ENCODE measurements at places on chromosomes 4 and X.

DNA sequence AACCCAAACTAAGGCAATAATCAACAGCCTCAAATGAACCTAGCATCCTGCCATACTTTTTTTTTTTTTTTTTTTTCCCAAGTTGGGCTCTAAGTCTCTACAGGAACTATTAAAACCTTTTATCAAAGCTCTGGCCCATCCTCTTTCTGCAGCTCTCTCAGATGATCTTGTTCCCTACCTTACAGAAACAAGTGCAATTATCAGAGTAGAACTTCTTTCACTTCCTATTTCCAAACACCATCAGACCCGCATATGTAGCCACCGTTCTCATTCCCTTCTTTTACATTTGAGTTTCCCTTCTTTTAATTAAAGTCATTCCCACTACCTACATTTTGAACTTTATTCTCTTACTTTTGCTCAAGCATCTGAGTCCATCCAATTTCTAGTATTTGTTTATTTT lies 690.6 kb downstream of the DMD start:
- no peak for DNase-seq

DNA sequence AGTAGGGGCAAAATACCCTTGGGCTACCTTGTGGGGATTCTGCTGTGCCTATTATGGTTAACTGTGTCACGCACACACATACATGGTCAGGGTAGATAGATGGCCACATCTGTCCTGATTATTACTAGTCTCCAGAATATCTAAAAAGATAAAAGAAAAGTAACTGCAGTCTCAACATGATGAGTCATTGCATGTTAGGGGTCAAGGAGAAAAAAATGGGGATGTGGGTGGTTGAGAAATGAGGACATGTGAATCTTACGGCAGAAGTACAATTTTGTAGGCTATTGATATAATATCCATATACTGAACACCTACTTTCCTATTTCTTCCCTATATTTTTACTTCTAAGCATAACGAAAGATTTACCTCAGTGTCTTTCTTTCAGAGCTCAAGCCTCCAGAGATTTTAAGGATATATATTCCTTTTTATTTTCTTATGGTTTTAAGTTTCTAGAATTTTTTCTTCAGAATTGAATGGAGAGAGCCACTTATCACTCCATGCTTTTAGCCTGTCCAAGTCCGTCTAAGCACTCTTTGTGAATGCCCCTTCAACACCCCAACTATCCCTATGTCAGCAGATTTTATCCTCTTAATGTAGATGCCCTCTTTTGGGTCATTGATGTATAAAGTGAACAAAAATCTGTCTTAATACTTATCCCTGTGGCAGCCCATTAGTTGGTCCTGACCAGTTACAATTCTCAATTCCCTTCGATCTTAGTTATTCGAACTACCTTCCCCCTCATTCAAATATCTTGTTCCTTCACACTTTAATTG lies 642.2 kb downstream of the IQCM start:
- no peak for DNase-seq

- DNase-seq: no peak
These were observed 473 bp upstream of the BCLAF3 start for GRCh38 chrX:19991350-19991718.

GRCh38 chr4:77481856-77482255 lies 123.8 kb upstream of the CXCL13 start:
- DNase-seq: no peak

DNA sequence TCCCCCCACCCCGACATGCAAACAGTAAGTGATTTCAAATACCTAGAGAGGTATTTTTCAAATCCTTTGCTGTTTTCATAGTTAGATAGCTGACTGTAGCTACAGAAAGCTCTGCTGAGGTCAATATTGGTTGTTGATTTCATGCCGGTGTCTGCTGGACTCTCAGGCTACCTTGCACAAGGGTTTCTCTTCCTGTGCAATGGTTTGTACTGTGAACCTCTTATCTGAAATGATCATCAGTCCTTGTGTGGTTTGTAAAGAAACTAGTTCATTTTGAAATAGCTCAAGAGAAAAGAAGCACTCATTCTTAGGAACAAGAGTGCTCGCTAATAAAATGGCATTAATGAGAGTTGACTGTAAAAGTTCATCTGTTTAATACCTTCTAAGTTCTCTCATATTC lies 2.1 kb downstream of the MTM1 start:
- no peak for DNase-seq

DNA sequence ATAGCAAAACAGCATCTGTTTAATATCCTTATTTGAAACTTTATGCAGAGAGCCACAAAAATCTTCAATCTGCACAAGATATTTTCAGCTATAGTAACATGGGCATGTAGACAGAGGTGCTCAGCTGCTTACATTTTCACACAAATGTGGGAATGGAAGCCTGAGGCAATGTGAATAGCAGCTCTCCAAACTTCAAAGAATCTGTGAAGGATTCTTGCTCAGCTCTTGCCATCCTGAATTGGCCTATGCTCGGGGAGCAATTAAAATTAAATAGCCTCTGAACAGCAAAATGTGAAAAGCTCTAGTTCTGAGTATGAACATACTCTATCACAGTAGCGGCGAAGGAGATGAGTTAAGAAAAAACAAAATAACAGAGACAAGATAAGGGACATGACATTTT lies 1523.8 kb downstream of the PCDH7 start:
- DNase-seq: no peak

- peak; percentile 61 for DNase-seq
These were observed 54.1 kb upstream of the AP1S2 start for GRCh38 chrX:15908603-15909290.

DNA sequence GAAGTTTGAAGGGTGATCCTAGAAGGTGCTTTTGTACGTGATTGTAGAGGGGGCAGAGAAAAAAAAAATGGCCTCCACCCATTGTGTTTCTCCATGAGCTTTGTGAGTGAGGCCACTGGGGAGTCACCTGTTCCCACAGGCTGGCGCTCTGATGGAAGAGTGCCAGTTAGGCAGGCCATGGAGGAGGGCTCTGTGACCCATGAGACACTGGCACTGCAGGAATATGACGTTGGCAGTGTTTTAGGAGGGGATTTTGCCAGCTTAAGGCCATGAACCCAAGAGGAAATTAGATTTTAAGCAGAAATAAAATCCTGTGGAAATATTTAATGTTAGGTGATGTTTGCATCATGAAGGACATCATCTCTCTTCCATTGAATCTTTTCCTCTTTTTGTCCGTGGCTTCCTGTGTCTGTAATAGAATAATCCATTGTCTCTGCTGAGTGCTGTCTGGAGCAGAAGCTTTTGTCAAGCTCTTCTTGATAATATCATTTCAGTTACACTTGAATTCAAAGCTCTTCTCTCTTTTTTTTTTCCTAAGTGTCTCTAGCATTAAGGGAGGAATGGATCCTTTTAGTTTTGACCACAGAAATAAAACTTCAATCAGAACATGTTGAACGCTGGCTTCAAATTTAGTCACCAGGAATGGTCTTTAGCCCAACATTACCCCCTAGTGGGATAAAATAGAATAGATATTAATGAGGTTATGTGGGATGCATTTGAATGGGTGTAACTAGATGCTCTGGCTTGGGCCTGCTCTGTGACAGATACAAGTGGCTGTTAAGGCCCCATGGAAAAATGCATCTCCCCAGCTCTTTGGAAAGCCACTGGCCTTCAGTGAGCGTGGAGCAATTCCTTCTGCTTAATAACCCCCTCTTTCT lies 41.0 kb upstream of the UCP1 start:
- peak; percentile 87 for DNase-seq

DNA sequence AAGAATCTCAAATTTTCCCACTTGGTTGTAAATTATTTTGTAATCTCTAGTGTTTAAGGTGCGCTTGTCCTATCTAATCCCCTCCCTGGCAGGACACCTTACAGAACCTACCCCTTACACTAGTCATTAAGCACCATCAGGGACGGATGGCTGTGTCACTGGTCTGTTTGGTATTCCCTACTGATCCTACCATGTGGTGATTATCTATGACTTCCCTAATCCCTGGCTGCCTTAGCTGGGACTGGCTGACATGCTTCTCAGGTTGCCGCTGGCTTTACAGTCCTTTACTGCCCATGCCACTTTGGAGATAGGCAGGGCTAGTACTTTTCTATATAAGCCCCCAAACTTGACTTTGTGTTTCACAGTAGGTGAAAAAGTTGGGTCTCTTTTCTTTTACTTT lies 58.6 kb downstream of the ELOVL6 start:
- no peak for DNase-seq

- no peak for DNase-seq
These were observed 24.2 kb upstream of the EDNRA start for GRCh38 chr4:147456706-147457105.

GRCh38 chr4:121217351-121217750 lies 53.2 kb upstream of the TNIP3 start:
- no peak for DNase-seq

- DNase-seq: no peak
These were observed 84.7 kb downstream of the CRMP1 start for GRCh38 chr4:5808081-5808741.

DNA sequence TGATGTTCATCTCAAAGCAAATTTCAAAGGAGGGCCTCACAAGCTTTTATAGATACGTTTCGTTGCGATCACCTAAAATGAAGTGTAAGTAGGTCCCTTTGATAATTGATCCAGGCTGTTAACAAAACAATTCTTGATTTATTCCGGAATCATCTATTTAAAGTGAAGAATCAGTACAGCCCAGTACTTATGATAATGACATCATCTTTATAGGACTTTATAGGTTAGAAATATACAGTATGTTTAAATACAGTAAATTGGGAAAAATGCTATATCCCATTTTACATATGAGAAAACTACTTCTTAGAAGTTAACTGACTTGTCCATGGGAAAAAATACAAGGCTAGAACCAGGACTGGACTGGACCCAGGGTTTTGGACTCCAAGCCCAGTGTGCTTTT lies 3.7 kb downstream of the PTCHD1 start:
- no peak for DNase-seq

DNA sequence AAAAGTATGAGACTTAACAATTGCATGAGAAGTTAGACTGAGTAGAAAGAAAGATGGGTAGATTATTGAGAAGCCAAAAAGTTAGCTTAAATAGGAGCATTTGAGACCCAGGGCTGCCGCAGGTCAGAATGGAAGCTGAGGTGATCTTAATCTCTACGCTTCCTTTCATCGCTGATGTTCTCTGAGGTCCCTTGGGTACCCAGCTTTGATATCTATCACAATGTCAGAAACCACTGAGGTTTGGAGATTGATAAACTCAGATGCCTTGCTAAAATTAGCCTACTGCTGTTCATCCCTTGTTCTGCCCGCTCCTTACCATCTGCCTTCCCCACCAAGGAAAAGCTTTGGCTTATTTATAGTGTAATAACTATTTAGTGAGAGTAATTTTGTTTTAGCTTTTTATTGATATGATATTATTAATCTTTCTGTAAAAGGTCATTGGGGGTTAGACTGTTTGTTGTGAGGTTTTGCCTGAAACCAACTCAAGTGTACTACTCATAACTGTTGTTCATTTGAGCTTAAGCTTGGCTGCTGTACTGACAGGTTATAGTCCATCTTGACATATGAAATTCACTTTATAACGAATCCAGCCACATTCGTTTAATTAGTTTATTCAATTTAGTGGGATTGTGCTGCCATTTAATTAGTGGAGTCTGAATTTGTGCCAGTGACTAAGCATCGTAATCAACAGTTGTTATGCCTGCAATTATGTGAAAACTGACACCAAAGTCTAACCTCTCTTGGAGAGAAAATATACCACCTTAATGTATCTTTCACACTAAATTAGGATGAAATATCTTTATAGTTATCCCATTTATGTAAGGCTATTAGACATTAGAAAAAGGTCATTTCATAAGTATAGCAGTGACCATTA lies 15.1 kb downstream of the MCUB start:
- no peak for DNase-seq

DNA sequence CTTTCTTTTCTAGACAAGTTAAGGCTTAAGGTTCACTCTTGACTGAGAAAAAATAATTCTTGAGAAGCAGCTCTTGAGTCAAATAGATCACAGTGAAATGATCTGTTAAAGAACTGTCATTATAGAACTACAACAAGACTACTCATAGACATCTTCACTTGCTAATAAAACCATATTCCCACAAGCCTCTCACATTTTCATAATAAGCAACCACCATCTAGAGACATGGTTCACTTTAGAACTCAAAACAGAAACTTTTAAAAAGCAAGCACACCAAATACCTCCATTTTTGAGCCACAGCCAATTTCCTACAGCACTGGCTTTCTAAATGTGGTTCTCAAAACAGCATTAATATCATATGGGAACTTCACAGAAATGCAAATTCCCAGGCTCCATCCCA lies 309.5 kb downstream of the TMA16 start:
- peak; percentile 2 for DNase-seq

GRCh38 chr4:143282211-143282707 lies 54.4 kb upstream of the GAB1 start:
- no peak for DNase-seq

- DNase-seq: no peak
These were observed 42.4 kb upstream of the GAB1 start for GRCh38 chr4:143294310-143294709.

GRCh38 chrX:54180403-54180802 lies 2.7 kb downstream of the FAM120C start:
- no peak for DNase-seq

DNA sequence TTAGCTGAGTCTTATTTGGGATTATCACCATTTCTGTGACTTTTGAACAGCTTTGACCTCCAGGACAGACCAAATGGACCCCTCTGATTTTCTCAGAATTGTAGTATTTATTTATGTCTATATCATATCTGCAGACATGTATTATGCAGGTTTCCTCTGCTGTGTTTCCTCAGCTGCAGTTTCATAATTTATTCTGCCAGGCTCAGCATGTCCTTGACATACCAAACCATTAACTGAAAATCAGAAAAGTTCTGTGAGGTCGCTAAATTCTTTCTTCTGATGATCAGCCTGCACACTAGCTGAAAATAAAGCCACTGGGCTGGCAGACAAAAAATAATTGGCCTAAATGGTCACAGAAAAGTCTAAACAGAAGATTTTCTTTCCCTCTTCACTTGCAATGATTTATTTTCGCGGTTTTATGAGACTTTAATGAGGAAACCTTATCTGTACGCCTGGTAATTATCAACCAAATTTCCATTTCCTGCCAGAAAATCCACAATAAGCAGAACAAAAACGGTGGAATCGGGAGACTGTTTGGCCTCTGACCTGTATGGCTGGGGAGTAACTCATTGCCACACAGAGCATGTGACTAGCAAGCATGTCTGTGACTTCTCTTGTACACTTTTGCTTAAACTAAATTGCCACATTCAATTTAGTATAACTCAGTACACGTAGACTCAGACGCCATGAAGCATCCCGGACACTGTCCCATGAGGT lies 150.9 kb downstream of the ENPP6 start:
- no peak for DNase-seq

- DNase-seq: no peak
These were observed 3.4 kb downstream of the NKRF start for GRCh38 chrX:119602701-119603255.

Measured in NCI-H526 (cell line).